ENCODE measurements at places on chromosomes 12 and 14. TPM values are rescaled to one million over a fixed set of nuclear protein-coding genes. Genes with fewer than 3 reads are reported as not detected.

DNA sequence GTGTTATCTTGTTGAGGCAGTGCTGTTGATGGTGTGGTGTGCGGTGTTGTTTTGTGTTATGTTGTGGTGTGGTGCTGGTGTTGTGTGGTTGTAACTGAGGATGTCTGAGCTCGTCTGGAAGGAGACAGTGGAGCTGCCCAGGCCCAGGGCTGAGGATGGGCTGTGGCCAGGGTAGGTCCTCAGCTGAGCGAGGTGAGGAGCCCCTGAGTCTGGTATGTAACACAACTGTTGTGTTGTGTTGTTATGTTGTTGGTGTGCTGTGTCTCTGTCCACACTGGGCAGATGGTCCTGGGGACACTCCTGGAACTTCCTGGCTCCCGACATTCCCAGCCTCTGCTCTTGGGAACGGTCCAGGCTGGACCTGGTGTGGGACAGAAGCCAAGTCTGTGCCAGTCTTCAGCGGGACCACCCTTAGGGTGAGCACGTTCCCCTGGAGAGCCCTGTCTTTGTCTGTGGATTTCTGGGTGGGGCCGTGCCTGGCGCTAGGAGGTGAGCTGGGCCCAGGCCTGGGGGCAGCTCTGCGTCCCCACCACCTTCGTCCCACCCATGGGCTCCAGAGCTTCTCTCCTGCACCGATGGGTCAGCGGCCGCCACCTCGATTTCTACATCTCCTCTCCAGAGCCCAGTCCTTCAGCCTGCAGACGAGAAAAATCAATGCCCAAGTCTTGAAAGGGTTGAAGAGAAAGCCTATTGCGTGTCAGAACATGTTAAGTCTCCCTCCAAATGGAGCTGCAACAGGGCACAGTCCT is 27.4 kb upstream of the SFSWAP start:
- DNase-seq = no peak

DNA sequence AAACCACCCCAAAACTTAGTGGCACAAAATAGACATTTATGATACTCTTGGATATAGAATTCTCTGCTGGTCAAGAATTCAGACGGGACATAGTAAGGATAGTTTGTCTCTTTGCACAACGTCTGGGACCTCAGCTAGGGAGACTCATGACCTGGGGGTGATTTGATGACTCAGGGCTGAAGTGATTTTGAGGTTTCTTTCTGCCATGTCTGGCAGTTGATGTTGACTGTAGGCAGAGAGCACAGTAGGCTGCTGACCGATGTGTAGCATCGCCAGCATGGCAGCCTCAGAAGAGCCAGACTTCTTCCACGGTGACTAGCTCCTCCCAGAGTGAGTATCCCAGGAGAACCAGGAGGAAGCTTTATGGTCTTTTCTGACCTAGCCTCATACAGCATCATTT is 88.9 kb upstream of the FRMD6 start:
- peak; percentile 65 for DNase-seq

DNA sequence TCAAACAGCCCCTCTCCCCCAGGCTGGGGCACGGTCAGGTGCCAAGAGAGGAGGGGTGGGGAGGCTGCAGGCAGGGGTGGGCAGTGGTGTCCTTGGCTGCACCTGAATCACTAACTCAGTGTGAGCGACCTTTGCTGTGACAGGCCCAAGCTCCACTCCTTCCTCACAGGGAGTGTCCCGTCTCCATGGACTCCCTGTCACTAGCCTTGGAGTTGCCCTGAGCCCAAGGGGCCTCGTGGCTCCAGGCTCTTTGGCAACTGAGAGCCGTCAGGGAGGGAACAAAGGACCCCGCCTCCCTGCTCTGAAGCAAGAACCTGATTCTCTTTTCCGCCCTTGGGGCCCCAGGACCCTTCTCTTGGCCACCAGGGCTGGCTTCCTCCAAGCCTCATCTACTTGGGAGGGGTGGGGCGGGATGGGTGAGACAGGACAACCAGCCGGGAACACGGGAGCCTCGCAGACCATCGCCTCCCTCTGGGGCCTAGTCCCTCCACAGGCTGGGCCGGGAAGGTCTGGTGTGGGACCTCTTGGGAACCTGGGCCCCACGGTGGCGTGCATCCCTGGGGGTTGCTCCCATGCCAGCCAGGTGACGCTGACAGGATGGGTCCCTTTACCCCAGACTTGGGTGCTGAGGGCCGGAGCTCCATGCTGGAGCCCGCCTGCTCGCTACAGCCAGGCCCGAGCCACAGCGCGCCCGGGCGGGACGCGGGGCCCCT is 935 bp upstream of the ADSS1 start:
- no peak for DNase-seq

- DNase-seq = peak; percentile 77
Measured at GRCh38 chr14:56195704-56196103, 77.5 kb downstream of the PELI2 start.

- no peak for DNase-seq
Measured at GRCh38 chr12:122909442-122910288, 13.7 kb upstream of the VPS37B start.

- no peak for DNase-seq
Measured at GRCh38 chr14:100224229-100224866, 14.6 kb upstream of the YY1 start.

GRCh38 chr14:20818861-20819260 is 16.2 kb upstream of the RNASE1 start:
- no peak for DNase-seq

DNA sequence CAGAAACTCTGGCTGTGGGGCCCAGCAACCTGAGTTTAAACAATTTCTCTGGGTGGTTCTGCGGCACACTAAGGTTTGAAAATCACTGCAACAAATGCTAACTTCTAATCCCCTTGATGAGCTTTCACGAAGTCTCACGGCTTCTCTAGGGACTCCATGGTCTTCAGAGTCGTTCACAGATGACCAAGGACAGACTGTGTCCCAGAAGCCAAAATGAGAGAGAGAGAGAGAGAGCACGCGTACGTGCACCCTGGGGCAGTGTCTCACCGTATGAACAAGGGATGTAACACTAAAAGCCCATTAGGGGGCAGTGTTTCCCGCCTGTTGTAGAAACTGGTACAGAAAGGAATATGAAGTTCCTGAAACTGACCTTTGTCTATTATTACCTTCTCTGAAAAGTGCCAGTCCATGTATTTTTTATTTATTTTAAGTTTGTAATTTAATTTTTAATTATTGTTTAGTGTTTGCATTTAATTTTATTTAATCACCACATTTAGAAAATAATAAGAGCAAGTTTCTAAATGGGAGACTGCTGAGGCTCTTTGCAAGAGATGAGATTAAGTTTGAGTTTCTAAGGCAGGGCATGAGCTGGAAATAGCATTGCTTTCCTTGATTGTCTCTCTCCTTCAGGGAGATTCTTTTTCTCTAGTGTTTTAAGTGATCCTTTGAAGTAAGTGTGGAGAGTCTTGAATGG is 3.4 kb downstream of the APOLD1 start:
- peak; percentile 48 for DNase-seq

DNA sequence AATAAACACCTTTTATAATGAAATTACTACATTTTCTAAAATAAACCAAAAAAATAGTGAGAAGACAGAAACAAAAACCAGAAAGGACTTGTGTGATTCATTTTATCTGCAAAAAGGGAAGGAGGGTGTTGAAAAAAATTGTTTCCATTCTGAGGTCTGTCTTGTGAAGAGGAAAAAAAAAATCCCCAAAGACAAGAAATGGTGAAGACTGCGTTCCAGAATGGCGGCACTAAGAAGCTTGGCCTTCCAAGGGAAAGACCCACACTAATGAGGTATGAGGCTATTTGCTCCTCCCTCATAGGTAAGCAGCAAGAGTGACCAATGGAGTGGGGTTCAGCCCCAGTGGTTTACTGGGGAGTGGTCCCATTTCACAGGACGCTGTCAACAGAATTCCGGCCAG is 35.0 kb downstream of the GNPTAB start:
- DNase-seq = no peak

Gene CFL2
- total RNA-seq = 110 TPM

DNA sequence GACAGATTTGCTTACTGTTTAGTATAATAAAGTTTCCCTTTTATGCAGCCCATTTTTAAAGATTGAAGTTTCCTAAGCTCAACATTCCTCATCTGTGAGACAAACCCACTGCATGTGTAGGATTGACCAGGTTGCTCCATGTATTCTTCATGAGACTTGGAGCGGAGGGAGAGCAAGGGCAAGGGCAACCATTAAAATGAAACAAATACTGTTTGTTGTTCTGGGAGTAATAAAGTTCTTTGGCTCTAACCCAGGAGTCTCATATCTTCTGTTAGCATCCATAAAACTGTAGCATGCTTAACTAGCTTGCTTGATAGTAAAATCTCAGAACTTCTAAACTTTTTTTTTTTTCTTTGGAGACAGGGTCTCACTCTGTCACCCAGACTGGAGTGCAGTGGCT is 74.2 kb downstream of the NTS start:
- no peak for DNase-seq

DNA sequence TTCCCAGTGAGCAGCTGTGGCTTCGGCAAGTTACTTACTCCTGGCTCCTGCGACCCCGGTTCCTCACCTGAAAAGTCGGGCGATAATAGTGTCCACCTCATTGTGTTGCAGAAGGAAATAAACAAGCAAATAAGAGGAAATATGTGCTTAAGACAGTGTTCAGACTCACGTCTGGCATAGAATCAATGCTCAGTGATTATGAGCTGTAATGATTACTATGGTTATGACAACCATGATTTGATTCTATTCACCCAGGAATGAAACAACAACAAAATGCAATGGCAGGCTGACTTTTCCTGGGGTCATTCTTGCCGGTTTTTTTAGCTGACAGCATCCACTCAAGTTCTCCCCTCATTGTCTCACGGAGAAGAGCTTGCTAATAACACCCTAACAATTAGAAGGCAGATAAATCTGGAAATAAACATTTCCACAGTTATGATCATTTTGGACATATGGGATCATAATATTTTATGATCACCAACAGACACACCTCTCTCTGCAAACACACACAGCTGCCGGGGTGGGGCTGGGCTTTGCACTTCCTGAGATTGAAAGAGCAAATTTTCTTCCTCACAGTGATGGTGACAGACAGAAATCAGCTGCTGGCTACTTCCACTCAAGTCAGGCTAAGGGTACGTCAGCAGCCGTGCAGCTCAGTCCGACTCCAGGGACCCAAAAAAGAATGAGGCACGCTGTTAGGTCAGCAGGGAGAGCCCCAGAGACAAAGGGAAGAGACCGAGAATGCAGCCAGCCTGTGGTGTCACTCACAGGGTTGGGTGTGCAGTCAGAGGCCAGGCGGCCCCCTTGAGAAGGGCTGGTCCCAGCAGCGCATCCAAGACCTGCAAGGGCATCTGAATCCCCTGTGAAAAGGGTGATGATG is 158.0 kb downstream of the RIMBP2 start:
- DNase-seq = no peak

Gene TMEM30B
- not detected for total RNA-seq

DNA sequence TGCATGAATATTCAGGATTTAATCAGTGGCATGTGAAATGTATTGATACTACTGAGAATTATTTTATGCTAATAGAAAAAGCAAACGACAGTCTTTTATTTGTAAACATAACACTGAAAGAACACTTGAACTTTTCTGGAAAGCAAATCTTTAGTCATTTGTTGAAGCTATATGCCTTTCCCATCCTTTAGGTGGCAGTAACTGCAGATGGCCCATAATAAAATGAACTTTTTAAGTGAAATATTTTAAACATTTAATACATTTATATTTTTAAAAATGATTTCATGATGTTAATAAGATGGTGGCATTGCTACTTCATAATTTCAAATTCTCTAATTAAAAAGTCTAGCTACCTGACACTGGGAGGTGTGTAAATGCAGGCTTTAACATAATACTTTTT is 13.9 kb upstream of the KRR1 start:
- no peak for DNase-seq

Gene PDZRN4
- total RNA-seq = not detected

DNA sequence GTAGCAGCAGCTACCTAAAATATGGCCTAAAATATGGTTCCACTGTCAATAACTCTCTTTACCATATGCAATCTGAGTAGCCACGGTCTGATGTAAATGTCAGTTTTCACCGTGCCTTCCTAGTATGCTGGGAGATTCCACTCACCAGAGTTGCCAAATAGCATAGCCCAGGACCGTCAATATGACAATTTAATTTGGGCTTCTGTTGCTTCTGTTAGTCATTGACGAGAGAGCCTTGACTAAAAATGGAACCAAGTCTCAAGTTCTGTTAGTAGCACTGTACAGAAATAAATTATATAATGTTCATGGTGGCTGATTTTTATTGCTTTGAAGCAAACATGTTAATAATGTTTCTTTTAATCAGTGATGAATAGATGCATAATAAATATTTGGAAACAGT is 348.4 kb downstream of the BCAT1 start:
- DNase-seq = no peak

GRCh38 chr12:67302162-67302561 is 33.0 kb downstream of the CAND1 start:
- no peak for DNase-seq

DNA sequence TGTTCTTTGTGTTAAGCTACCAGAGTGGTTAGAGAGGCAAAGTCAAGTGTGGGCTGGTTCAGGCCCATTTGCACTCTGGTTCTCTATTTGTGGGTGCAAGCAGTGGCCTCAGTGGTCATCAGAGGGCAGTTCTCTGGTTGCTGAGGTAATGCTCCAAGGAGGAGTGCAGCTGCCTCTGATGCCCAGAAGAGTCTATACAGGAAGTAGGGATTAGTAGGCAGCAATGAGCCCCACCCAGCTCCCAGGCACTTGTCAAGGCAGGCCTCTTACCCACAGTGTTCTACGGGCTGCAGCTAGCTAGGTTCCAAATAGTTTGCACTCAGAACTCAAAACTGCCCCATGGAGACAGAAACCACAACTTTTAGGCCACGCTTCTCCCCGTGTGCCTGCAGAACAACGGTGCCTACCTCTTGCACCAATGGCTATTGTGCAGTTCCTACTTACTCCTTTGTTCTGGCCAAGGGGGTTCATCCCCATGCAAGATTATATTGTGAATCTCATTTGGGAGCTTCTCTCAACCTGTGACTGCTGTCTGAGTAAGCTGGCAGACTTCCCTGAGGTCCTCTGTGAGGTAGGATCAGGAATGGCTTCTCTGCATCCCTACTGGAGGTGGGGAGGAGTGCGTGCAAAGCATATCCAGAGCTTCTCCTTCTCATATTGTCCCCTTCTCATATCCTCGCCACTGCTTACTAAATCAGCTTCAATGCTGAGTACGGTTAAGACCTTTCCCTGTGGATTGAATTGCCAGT is 410.3 kb upstream of the LMO3 start:
- no peak for DNase-seq

Gene GPR65
- total RNA-seq = 0.50 TPM

GRCh38 chr12:69649529-69649928 is 38.8 kb upstream of the LRRC10 start:
- no peak for DNase-seq

DNA sequence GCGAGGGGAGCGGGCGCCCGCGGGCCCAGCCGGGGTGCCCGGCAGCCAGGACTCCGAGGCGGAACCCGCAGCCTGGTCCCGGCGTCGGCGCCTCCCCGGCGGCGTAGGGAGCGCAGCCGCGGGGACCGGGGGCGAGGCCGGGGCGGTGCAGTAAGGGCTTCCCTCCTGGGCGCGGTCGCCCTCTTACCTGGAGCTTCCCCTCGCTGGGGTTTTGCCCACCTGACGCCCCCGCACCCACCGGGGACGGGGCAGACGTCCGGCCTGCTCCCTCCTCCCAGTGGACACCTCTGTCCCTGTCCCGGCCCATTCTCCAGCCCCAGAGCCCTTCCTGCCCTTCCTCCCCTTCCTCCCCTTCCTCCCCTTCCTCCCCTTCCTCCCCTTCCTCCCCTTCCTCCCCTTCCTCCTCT is 413 bp upstream of the TUBA1C start:
- DNase-seq = no peak

Data from astrocyte (in vitro differentiated cells and primary cell).